ENCODE measurements at places on chromosomes 5 and 9.

GRCh38 chr5:50352382-50352781, 88.7 kb downstream of the EMB start:
- DNase-seq = no peak

- no peak for DNase-seq
Observed at GRCh38 chr5:132368186-132368585, 1.3 kb upstream of the SLC22A5 start.

GRCh38 chr5:27437594-27438200, 399.3 kb upstream of the CDH9 start:
- DNase-seq = no peak

GRCh38 chr5:144191998-144192397, 21.3 kb downstream of the KCTD16 start:
- no peak for DNase-seq

GRCh38 chr5:42366051-42366450, 57.2 kb upstream of the GHR start:
- no peak for DNase-seq

- no peak for DNase-seq
Observed at GRCh38 chr9:74817281-74817810, 70.4 kb downstream of the TRPM6 start.

- DNase-seq = no peak
Observed at GRCh38 chr5:142325725-142326479, 1.1 kb upstream of the SPRY4 start.

GRCh38 chr9:121023064-121023463, 27.0 kb downstream of the C5 start:
- DNase-seq = no peak

DNA sequence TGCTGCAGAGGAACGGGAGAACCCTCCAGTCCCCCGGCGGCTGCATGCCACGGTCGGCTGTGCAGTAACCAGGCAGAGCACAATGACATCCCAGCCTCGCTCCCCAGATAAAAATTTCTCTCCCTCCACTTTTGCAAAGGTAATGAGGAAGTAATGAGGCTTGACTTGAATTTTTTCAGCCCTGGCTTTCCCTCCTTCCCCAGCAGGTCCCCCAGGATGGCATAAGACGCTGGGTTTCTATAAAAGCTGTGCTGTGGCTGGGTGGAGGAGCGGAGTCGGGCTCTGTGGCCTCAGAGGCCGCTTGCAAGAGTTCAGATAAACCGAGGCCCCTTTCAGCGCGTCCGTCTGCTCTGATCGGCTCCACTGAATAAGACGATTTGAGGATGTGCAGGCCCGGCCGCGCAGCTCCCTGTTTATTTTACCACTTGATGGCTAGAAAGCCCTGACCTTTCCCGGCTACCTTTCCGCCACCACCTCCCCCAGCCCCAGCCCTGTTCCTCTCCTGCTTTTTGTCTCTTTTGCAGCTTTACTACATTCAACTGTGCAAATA, 351.9 kb upstream of the IRX2 start:
- DNase-seq = no peak

DNA sequence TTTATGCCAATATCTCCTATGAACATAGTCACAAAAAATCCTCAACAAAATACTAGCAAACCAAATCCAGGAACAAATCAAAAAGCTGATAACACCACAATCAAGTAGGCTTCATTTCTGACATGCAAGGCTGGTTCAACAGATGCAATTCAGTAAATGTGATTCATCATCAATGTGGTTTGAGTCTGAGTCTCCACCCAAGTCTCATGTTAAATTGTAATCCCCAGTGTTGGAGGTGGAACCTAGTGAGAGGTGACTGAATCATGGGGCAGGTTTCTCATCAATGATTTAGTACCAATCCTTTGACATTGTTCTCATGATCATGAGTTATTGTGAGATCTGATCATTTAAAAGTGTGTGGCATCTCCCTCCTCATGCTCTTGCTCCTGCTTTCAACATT, 1072.7 kb downstream of the NR2F1-AS1 start:
- DNase-seq = no peak

DNA sequence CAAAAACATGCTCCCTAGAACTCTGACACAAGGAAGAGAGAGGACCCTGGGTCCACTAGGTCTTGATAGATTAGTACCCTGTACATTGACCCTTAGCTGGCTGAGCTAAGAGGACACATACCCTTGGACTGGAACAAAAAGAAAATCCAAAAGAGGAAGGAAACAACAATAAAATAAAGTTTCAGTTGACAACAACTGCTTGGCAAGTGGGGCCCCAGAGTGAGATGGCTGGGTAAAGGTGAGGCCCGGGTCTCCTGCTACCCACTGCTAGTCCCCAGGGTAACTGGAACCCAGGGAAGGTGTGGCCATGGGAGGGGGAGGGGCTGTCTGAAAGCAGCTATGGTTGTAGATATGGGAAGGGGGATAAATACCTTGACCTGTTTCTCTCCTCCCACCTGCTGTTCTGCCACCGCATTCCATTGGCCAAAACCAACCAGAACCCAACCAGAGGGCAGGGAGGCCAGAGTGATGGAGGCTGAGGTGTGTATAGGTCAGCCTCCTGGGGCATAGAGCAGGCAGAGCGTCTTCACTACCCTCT, 11.7 kb downstream of the TAL2 start:
- DNase-seq = no peak

- no peak for DNase-seq
Observed at GRCh38 chr9:136110082-136111061, 8.3 kb downstream of the TMEM250 start.

GRCh38 chr5:111603446-111603827, 91.1 kb upstream of the STARD4 start:
- DNase-seq = no peak

DNA sequence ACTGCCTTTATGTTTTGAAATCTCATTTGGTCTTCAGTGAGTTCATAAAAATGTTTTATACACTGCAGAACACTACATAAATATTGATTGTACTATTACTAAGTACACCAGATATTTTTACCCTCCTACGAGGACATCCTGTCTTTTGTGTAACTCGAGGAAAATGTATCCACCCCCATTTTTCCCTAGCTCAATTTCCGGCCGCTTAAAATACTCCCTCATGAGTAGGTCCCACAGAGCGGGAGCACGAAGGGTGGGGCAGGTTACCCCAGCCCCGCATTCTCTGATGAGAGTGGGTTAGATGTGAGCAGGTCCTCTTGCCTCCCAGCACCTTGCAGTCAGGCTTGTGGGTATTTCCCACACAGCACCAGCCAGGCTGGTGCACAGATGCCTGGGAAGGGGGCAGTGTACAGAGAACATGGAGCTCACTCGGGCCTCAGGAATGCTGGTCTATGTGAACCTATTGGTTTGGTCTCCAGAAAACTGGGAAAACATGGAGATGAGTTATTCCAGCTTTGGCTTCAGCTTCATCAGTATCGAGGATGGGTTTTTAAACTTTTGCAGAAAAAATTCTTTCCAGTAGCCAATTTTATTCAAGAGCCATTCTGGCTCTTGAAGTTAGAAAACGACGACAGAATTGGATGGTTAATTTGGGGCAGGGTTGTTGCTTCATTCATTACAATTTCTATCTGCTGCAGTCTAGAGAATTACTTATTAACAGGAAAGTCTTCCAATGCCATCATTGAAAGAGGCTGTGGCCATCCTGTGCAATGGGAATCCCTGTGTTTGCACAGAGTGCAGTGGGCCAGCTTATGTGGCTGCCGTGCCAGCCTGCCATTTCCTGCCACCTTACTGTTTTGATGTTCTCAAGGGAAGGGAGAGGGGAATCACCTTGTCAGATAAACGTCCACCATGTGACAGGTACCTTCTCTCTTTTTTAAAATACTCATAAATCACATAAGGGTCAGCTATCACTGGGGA, 73.2 kb downstream of the WDR41 start:
- DNase-seq = no peak

DNA sequence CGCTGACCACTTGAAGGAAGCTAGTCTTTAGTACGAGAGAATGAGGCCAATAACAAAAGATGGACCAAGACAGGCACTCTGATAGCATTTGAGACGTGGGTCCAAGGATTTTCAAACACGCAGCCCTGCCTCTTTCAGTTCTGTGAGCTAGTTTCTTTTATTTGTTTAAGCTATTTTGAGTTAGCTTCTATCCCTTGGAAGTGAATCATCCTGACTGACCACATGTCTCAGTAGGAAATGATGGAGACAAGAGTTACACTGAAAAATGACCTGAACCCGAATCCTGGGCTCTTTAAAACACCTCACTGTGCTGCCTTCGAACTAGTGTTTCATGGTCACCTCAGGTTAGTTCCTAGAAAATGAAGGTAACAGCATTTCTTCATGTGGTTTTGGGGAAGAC, 9.9 kb downstream of the TEK start:
- DNase-seq = no peak

- no peak for DNase-seq
Observed at GRCh38 chr5:84382363-84383295, 2.1 kb downstream of the EDIL3 start.

DNA sequence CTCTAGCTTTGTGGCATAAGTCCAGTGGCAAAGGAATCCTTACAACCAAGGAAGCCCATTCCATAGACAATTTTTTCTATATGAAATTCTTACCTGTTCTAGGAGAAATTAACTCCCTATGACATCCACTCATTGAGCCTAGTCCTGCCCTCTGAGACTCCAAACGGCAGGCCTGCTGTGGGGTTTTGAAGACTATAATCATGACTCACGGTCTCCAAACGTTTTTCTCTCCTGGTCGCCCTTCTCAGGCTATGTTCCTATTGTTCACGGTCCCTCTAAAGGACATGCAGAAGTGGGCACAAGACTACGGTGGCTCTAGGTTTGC, 611 bp downstream of the EXOSC3 start:
- no peak for DNase-seq

DNA sequence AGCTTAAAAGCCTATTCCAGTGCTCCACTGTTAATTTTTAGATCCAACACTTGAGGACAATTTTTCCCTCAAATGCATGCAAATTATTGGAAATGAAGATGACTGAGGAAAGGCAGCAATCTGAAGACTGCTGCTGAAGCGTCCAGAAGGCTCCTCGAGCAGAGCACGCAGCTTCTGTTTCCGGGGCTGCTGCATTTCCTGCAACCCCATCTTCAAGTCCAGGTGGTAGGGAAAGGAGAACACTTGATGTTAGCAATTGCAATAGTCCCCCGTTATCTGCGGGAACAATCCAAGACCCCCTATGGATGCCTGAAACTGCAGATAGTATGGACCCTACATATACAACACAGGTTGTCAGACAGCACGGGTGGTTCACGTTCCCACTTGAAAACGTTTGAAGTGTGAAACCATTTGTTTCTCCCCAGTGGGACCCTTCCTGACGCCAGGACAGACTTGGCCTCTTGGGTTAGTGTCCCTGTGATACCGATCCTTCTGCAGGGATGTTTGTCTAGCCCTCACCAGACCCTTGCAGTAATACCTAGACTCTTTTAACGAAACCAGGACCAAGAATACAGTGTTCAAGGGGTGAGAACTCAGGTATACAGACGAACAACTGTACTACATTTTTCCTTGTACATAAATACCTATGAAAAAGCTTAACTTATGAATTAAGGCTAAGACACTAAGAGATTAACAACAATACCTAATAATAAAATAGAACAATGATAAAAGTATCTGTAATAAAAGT, 152.3 kb downstream of the HSD17B3 start:
- DNase-seq = no peak
